ENCODE measurements at places on chromosomes 5 and 9. TPM values are rescaled to one million over a fixed set of nuclear protein-coding genes. Genes with fewer than 3 reads are reported as not detected.

Gene WNK2
- total RNA-seq: 12.5 TPM

DNA sequence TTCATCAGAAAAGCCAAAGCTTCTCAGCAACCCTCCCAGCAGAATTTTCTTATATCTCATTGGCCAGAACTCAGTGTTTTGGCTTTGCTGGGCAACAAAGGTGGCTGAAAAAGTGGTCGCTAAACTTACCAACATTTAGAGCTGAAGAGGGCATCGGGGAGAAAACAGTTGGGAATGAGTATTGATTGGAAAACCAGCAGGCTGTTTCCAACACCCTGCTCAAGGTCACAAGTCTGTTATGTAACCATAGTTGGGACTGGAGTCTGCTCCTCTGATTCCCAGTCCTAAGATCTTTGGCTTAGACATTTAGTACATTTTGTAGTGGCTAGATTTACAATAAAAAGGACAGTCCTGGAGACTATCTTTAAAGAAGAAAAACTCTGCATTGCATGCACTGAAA, 17.1 kb downstream of the IL12B start:
- H3K27me3 ChIP-seq: no peaks in the 10 kb centered on the region
- H3K27ac ChIP-seq: no peak overlapping the region

GRCh38 chr5:113293975-113294310, 140.8 kb downstream of the TSSK1B start:
- no peak for DNase-seq
- H3K27ac ChIP-seq: no peak overlapping the region
- H3K4me1 ChIP-seq: peaks cover 17% of the 10 kb centered on the region

DNA sequence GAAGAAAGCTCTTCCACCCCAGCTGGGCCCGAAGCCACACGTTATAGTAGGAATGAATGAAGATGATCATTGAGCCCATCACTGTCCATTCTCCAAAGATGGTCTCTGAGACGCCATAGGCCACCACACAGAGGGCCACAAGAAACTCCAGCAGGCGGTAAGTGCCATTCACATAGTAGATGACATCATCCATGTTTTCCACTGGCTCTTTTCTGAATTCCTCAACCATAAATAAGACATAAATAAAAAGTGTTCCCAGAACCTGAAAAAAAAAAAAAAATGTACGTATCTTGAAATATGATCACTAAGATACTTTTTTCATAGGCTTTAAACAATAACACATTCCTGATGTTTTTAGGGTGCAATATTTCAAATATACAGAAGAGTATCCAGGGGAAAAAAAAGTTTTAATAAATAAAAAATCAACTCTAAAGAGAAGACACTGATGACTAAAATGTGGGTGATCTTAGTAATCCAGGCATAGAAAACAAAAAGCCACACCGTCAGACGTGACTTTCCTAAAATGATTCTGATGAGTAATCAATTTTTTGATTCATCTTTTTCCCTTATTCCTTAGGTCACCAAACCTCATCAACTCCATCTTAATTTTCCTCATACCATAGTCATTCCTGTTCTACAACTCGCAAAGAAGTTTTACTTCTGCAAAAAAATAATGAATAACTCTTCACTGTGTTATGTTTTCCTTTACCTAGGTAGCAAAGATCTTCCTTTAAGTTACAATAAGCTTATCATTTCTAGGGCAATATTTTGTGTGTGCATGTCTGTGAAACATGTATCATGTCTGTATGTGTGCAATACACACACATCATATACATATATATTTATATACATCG, 47.8 kb downstream of the RNF145 start:
- no peak overlapping the region for H3K4me3 ChIP-seq
- peaks cover 54% of the 10 kb centered on the region for H3K36me3 ChIP-seq
- no peak for DNase-seq
- H3K27ac ChIP-seq: no peak overlapping the region
- H3K4me1 ChIP-seq: no peaks in the 10 kb centered on the region

- DNase-seq: no peak
- no peak overlapping the region for H3K4me3 ChIP-seq
- H3K27me3 ChIP-seq: no peaks in the 10 kb centered on the region
- H3K4me1 ChIP-seq: no peaks in the 10 kb centered on the region
- H3K36me3 ChIP-seq: no peaks in the 10 kb centered on the region
These were observed 48.7 kb upstream of the ORM1 start for GRCh38 chr9:114274217-114274616.
